ENCODE measurements at places on chromosomes 4 and X. TPM values are rescaled to one million over a fixed set of nuclear protein-coding genes. Genes with fewer than 3 reads are reported as not detected.
A peak's percentile ranks its signal among the peaks of the same experiment; 100 is the strongest.

DNA sequence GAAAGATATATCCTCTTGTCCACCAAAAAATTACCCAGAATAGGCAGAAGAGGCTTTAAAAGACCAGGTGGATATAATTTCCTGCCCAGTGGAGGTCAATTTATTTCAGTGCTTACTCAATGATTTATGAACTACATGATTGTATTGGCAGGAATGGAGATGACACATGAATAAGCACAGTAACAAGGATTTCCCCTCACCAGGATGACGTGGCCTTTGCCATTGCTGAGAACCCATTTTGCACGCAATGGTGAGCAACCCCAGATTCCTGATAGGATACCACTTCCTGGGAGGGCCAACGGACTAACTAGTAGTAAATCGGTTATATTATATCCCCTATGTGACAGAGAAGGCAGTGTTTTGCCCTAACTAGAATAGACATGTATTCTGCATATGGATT is 11.6 kb upstream of the TTC29 start:
- DNase-seq: no peak

GRCh38 chr4:135316266-135316779 is 1114.7 kb upstream of the PABPC4L start:
- DNase-seq: no peak

DNA sequence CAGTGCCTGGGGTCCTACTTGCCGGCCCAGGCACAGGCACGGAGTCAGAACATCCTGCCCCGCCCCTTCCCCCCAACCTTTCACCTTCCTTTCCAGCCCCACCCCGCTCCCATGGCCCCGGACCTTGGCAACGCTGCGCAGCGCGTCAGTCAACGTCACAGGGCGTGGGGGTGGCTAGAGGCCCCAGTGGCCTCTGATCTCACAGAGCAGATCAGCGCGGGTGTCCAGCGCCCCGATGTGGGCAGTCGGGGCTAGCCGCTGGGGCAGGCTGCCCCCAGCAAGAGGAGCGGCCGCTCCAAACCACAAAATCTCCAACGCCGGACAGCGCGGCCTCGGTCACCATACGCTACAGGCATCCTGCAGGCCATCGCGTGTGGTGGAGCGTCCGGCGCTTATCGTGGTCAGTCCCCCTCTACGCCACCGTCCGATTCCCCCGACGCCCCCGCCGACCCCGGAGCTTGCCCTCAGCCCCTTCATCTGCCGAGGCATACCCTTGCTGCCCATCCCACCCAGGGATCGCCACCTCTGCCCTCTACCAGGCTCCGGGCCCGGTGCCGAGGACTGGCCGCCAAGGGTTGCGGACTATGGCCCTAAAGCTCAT is 69.6 kb upstream of the APOOL start:
- no peak for DNase-seq

GRCh38 chr4:122152711-122153226 is 638 bp downstream of the BLTP1 start:
- no peak for DNase-seq

DNA sequence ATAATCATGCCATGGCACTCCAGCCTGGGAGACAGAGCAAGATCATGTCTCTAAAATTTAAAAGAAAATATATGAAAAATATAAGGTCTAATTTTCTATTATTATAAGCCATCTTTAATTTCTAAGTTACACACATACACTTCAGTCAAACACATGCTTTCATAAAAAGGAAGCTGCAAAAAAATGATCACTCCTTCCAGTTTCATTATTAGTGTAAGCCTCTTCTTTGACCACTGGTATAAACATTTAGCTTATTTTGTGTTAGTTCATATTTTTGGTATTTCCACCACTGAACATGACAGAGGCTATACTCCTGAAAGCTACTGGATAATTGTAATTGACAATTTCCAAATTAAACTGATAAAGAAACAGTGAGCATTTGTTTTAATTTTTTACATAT is 163.3 kb upstream of the USP38 start:
- no peak for DNase-seq

DNA sequence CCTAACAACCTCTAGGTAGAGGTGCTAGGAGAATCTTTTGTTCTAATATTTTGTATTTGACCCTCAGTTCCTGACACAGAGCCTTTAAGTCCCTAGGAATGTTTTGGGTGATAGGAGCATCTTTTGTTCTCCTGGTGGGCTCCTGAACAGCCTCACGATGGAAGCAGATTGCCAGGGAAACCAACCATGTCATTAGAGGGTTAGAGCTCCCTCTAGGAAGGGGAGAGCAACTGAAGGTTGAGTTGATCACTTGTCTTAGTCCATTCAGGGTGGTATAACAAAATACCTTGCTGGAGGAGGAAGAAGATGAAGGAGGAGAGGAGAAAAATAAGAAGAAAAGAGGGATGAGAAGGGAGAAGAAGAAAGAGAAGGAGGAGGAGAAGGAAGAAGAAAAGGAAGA is 9.2 kb downstream of the VCX start:
- DNase-seq: no peak

DNA sequence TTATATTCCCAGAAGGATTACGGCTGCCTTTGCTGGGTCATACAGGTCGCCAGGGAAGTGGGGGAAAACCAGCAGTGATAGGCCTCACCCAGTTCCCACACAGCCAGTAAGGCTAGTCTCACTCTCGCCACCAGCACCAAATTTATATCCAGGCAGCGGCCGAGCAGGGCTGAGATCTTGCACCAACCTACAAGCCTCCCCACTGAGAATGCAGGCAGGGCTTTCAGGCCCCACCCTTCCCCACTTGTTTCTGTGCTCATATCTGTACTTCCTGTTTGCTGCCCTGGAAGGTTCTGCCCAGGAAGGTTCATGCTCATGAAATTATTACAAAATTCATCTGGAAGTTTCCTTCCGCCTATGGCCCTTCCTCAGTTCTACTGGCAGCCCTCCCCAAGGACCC is 179.7 kb downstream of the STIM2 start:
- no peak for DNase-seq

DNA sequence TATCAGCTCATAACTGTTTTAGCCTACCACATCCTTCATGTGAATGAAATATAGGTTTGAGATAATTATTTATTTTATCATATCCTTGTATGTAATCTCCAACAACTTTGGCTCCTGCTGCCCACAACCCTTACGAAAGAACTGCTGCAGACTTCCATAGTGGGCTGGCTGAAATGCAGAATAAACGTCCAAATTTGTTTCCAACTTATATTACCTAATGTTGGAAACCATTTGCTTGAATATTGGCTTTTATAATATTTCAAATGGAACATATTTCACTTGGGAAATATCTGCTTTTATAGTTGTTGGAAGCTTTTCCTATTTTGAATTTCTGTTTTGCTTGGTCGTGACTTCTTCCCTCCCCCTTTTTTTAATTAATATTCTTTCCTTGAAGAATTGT is 45.0 kb upstream of the ITM2A start:
- DNase-seq: no peak

TLR6 gene
- 0.57 TPM for polyA plus RNA-seq

- no peak for DNase-seq
These were observed 174.9 kb downstream of the CORIN start for GRCh38 chr4:47662975-47663374.

SPATA18 gene
- polyA plus RNA-seq: 1.3 TPM

DNA sequence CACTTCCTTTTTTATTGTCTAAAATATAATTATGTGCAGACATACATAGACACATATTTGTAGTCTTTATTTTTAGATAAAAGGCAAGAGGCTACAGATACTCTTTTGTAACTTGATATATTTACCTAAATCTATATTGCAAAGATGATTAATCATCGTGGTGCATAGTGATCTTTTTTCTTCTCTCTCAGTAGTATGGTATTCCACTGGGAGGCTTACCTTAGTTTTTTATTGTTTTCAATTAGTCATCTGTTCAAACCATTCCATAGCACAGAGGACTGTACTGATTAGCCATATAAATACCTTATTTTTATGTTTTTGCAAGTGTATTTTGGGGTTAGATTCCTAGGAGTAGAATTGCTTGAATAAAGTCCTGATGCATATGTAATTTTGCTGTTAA is 619.7 kb downstream of the GRXCR1 start:
- DNase-seq: no peak

CPE gene
- 122 TPM for polyA plus RNA-seq

- DNase-seq: peak; percentile 18
These were observed 194.7 kb downstream of the CPEB2 start for GRCh38 chr4:15197005-15197404.

- DNase-seq: no peak
These were observed 39.1 kb upstream of the CDKN2AIP start for GRCh38 chr4:183405303-183405702.

DNA sequence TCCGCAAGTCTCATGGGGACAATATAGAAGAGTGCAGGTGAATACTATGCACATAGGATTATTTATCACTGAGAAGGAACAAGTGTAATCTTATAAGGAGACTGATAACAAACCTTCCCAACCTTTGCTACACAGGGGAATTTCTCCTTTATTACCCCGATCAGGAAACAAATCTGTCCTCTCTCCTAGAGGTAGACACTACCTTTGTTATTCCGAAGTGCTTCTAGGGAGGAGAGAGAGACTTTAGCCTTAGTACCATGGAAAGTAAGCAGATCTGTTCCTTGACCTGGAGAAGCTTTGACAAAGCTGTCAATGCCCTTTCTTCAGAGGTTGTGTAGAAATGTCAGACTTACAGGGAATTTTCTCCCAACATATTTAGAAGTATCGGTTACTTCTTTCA is 475.5 kb downstream of the CCSER1 start:
- DNase-seq: no peak

DNA sequence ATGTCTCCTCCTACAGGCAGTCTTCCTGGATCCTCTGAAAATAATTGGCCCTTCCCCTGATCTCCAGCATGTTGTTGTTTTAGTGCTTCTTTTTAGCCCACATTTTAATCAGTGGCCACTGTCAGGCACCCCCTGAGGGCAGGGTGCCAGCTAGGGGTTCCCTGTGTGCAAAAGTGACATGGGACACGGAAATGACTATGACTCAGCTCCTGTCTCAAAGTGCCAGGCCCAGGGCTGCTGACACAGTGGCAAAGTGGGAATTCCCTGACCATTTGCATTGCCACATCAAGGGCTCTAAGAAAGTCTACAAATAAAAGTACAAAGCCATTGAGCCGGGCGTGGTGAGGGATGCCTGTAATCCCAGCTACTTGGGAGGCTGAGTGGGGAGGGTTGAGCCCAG is 24.8 kb downstream of the HMX1 start:
- DNase-seq: no peak

SSX1 gene
- polyA plus RNA-seq: not detected

- no peak for DNase-seq
These were observed 231.4 kb upstream of the MID1 start for GRCh38 chrX:10851809-10852208.

DNA sequence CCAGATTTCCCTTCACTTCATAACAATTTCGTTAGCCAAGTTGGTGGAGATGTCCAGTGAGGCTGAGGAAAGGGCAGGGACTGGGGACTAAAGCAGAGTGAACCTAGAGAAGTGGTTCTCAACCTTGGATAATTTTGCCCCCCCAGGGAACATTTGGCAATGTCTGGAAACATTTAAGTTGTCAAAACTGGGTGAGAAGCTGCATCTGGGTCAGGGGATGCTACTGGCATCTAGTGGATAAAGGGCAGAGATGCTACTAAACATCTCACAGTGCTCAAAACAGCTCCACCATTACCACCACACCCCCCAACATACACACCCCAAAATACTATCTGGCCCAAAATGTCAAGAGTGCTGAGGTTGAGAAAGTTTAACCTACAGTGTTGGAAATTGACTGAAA is 32.0 kb upstream of the FGF16 start:
- no peak for DNase-seq

- no peak for DNase-seq
These were observed 28.6 kb downstream of the STAP1 start for GRCh38 chr4:67587156-67587555.

DNA sequence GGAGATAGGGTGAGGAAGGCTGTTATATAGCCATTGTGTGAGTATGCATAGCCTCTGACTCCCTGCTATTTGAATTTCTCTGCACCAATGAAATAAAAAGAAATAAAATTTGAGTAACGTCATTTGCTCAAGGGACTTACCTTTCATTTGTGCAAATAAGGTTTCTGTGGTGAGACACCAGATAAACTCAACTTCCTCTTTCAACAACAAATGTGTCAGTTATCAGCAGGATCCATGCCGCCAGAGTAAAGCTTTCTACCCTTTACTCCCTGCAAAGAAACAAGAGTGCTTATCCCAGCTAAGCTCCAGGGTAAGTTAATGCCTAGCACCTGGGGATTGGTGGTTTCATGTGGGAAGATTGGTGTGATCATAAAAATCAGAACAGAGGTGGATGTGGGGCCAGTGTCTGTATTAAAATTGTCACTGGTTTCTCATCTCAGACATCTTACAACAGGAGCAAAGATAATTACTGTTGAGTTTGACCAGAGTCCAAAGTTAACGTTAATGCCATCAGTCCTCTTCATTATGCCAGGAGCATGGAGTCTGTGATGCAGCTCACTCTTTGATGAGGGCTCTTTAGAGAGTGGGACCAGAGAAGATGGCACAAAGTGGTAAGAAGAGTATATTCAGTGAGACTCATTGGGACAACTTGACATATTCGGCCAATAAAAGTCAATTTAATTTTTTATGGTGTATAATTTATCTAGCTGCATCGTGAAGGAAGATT is at the start of gene P2RY10:
TSS of gene P2RY10 (plus strand) at position 206 of the 727 bp plus-strand sequence. CDS start 15,130 bp downstream, outside the sequence.
- no peak for DNase-seq

DNA sequence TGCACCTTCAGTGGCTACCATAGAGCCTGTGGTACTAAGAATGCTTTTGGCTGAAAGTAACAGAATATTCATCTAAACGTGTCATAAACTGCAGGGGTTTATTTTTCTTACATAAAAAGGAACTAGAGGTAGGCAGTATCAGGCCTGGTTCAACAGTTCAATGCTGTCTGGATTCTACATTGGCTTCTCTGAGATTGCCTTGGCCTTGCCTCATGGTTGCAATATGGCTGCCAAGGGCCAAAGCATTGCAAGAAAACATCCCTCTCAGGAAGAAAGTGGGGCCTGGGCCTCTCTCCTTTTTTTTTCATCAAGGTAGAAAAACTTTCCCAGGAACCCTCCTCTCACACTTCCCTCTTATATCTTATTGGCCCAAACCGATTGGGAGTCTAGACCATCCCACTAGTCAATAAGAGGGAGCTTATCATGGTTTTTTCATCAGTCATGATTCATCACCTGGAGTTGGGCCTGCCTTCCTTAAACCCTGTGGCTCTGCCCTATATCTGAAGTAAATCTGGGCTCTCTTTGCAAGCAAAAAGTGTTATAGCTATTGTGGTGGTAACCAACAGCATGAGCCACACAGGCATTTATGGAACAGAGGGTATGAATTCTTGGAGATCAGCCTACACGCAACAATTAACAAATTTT is 1.8 kb upstream of the DOCK11 start:
- DNase-seq: no peak
